Tibial nerve (tissue), 4 donors: ENCODE measurements at places on chromosomes 12 and 14.

GRCh38 chr12:26906704-26907103 lies 31.1 kb downstream of the INTS13 start:
- no peak for DNase-seq

GRCh38 chr12:121937654-121938053 lies 19.3 kb downstream of the CFAP251 start:
- no peak for DNase-seq

- no peak for DNase-seq
These were observed 13.9 kb downstream of the KRT7 start for GRCh38 chr12:52246720-52247621.

DNA sequence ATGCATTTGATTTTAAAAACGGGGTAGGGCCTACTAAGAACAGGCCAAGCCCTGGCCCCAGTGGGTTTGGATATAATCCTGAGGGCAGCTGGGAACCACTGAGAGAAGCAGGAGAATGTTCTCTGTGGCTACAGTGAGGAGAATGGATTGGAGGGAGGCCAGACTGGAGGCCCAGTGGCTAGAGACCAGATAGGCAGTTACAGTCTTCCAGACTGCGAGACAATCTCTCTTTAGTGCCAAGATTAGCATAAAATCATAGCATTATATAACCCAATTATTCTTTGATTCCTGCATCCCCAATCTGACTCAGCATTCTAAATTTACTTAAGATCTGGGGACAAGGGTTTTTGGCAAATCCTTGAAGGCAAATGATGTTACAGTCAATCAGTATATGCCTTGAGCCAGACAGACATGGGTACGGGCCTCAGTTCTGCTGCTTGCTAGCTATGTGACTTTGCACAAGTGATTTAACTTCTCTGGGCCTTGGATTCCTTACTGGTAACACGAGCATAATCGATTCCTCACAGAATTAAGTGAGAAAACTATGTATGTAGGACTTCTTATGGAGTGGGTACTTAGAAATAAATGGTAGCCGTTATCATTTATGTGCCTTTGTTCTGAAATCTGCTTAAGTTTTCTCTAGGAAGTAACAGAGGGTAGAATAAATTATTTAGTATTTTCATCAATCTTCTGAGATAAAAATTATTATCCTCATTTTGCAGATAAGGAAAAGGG lies 18.3 kb downstream of the NINJ2 start:
- DNase-seq: no peak

GRCh38 chr12:109222496-109222895 lies 86.6 kb downstream of the FOXN4 start:
- DNase-seq: no peak

DNA sequence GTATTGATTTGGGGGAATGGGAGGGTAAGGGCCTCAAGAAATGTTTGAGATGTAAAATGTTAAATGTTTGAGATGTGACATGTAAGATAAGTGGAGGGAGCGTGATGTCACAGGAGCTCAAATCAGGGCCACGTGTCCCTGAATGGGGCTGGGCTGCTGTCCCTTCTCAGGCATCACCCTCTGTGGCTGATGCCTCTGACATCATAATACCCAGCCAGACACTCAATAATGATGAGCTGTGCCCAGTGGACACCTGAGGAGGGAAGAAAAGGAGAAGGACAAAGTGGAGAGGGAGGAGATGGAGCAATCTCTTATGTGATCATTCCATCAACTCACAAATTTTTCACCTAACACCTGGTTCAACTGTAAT lies 120.8 kb downstream of the SAMD4A start:
- no peak for DNase-seq

DNA sequence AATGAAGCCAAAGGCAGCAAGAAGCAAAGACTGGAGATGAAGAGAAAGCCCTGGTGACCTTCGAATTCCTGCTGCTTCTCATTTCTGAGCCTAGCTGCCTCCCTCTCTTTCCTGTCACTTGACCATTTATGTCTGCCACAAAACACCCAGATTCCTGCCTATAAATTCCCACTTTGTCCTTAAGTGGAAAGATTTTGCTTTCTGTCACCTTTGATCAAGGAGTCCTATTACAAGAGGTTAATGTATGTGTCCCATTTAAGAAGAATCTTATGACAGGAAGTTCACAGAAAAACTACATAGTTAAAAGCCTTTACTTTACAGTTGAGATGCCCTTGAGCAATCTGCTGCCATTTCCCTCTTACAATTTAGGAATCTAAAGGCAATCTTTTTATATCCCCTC lies 155.7 kb downstream of the GALC start:
- no peak for DNase-seq

- DNase-seq: no peak
These were observed 389.6 kb upstream of the DDHD1 start for GRCh38 chr14:53542732-53543131.

GRCh38 chr12:64497484-64497883 lies 45.6 kb downstream of the TBK1 start:
- no peak for DNase-seq

GRCh38 chr12:588646-589045 lies 74.6 kb downstream of the NINJ2 start:
- DNase-seq: no peak

GRCh38 chr12:42967850-42968249 lies 378.3 kb upstream of the PRICKLE1 start:
- DNase-seq: no peak

DNA sequence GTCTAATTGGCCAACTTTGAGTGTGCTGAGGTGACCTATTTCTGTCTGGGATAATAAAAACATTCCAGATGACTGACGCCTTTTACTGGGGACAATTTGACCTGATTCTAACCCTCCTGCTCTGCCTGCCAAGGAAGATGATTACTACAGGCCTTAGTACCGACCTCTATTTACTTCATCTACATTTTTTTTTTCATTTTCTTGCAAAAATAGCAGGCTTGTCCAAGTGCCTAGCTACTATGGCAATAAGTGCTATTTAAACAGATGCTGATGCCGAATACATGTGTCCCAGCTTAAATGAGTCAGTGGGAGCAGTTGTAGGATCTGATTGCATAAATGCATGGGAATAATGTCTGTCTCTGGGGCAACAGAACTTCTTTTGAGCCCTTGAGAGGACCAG lies 254.3 kb downstream of the RGS6 start:
- no peak for DNase-seq

DNA sequence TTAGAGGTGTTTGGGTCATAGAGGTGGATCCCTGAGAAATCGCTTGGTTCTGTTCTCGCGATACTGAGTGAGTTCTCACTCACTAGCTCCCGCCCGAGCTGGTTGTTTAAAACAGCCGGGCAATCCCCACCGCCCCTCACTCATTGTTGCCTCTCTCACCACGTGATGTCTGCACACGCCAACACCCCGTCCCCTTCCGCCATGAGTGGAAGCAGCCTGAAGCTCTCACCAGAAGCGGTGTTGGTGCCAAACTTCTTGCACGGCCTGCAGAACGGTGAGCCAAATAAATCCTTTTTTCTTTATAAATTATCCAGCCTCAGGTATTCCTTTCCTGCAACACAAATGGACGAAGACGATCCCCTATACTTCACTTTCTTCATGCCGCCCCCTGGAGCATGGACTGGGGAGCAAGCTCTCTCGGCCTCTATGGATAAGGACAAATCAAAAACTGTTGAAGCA lies 45.4 kb upstream of the CCND2 start:
- DNase-seq: no peak

DNA sequence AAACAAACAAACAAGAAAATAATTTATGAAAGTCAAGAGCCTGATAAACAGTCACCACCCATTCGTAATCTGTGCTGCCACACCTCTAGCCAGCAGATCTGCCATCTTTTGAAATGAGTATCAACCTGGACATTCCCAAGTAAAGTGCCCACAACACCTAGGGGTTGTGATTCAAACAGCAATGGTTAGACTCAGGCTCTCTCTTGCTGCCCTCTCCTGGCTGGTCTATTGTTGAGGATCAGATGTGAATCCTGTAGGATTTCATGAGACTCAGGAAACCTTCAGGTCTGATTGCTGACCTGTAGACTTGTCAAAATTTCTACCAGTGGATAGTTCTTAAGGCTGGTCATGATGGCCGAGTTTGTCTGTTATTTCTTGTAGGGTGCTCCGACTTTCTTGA lies 26.8 kb downstream of the DGLUCY start:
- no peak for DNase-seq

DNA sequence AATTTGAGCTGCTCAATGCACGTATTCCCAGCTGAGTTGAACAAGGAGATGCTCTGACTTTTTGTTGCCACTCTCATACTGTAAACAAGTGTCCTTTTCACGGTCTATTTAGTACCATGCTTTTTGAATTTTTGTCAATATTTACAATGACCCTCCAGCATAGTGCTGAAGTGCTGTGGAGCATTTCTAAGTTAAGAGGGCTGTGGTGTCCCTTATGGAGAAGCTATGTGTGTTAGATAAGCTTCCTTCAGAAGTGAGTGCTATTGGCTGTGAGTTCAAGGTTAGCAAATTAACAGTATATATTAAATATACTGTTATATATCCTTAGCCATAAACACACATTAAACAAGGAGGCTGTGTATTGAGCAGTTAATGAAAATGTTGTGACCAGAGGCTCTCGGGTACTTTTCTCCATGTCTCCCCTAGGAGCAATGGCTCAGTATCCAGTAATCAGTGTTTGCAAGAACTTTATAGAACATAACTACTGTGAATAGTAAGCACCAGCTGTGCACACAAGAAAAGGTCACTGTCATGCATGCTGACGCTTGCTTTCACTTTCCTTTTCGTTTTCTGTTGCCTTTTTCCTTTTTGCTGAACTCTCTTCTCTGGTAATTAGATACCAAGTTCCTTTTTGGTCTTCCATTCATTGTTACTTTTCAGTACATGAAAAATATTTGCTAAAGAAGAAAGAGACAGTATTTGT lies 187.2 kb upstream of the NEDD1 start:
- no peak for DNase-seq

- DNase-seq: no peak
These were observed 92.0 kb downstream of the NCOR2 start for GRCh38 chr12:124475295-124476010.

DNA sequence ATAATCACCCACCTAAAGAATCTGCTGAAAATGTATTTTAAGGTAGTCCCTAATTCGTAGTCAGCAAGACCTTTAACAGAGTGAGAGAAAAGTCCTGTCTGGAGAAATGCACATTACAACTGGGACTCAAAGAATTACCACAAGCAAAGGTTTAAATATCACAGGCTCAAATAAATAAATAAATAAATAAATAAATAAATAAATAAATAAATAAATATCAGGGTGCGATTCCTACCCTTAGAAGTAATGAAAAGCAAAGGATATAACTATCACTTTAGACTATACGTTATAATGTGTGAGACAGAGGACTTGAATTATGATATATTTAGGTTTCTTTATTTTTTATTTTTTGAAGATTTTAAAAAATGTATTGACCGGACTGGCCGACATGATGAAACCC lies 522.5 kb upstream of the ATXN7L3B start:
- DNase-seq: no peak

GRCh38 chr12:69401940-69402339 lies 42.4 kb downstream of the YEATS4 start:
- no peak for DNase-seq

DNA sequence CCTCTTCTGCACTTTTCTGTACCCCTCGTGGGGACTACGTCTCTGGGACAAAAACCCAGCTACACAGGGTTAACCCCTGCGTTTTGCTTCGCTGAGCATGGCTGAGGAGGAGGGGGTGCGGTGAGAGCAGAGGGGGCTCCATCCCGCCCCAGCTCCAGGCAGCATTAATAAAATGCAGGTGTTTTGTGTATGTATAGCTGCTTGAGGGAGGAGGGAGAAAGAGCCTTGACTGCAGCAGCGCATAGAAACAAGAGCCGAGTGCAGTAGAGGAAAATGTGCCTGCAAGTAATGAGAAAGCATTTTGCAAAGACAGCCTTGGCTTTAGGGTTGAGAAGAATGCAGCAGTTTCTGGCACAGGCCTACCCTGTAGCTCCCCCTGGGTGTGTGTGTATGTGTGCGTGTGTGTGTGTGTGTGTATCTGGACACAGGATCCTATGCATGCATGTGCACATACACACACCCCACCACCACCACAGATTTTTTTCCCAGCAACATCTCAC lies 103.9 kb downstream of the ZFP36L1 start:
- DNase-seq: no peak

DNA sequence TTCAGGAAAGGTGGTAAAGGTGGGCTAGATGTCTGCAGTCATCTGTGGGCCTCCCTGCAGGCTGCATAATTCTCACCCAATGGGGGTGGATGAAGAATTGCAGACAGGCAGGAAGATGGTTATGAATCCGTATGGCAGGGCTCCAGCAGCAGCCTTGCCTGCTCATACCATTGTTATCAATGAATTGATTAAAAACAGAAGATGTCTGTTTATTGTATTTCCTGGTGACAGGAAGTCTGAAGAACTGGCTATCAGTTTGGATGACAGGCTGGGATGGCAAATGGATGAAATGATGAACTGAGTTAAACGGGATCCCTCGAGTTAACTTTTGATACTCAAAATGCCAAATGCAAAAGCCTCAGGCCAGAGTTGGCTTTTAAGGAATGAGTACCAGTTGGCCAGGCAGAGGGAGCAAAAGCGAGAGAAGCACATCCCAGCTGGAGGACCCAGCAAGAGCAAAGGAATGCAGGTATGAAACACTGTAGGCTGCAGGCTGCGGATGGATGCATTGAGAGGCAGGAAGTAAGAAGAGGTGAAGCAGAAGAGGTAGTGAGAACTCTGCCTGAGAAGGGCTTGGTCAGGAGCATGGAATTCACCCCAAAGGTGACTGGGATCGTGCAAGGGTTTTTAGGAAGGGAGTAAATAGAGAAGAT lies 550.0 kb upstream of the TBX3 start:
- no peak for DNase-seq

- no peak for DNase-seq
These were observed 212.9 kb downstream of the PAX9 start for GRCh38 chr14:36874396-36875138.

- no peak for DNase-seq
These were observed 6.9 kb upstream of the CKAP4 start for GRCh38 chr12:106254724-106255123.

- no peak for DNase-seq
These were observed 31.5 kb downstream of the EPS8 start for GRCh38 chr12:15757553-15758255.

DNA sequence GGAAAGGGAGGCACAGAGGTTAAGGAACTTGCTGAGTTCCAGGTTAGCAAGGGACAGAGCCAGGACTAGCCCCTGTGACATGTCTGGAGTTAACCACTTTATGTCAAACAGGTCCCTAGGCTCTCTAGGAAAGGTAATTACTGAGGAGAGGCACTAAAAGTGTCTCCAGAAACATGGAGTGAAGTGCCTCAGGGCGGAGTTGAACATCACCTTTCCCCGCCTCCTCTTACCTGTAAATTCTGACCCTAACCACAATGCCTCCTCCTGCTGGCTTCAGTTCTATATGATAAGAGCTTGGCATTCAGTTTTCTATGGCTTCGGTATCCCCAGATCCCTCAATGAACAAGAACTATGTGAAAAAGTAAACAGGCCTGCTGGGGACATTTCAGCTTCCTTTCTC lies 18.1 kb downstream of the RPH3A start:
- no peak for DNase-seq
